ENCODE measurements at places on chromosomes 1 and 21.

DNA sequence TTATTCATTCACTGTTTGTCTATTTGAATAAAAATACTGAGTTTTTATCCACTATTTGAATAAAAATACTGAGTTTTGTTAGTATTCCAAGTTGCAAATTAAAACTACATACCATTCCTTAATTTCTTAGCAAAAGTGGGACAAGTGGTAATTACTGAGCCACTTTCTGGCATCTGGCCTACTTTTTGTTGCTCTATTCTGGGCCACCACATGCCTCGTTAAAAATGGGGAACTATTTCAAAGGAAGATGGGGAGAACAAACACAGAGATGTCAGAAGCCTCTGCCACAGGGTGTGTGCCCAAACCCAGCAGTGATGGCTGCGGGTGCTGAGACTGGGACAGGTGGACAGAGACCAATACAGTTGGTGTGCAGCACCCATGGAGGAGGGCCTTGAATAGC lies 14.6 kb downstream of the PIGP start:
- no peak for DNase-seq

GRCh38 chr21:20377250-20377649 lies 621.0 kb upstream of the NCAM2 start:
- no peak for DNase-seq

DNA sequence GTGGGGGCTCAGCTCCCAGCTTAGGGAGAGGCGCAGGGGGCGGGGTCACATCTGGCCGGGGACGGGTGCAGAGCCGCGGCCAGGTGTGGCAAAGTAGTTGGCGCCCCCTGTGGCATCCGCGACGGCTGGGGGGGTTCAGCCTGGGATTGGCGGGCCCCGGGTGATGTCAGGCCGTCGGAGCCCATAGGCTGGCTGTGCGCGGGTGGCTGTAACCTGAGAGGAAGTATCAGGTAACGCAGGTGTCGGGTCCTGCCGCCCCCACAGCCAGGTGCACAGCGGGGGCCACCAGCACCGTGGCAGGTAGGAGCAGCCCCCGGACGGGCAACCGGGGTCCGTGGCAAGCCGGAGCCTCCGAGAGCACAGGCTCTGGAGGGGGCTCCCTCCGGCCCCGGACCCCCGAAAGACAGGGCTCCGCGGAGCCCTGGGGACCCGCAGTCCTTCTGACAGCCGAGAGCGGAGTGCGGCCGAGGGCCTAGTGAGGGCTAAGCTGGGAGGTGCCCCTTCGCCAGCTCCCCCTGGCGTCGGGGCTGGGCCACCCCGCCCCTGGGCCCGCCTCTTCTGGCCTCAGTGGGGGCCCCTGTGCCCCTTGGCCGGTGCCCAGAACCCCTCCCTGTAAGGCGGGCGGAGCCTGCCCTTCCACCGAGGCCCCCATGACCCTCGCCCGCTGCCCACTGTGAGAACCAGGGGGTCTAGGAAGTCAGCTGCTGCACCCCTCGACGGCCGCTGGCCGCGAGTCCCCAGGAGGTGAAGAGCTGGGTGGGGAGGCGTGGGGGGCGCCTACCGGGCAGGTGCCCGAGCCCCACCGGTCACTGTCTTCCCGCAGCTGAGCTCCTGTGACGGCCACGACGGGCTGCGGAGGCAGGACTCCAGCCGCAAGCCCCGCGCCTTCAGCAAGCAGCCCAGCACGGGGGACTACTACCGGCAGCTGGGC lies 17.9 kb downstream of the TNFRSF25 start:
- DNase-seq, result no peak

DNA sequence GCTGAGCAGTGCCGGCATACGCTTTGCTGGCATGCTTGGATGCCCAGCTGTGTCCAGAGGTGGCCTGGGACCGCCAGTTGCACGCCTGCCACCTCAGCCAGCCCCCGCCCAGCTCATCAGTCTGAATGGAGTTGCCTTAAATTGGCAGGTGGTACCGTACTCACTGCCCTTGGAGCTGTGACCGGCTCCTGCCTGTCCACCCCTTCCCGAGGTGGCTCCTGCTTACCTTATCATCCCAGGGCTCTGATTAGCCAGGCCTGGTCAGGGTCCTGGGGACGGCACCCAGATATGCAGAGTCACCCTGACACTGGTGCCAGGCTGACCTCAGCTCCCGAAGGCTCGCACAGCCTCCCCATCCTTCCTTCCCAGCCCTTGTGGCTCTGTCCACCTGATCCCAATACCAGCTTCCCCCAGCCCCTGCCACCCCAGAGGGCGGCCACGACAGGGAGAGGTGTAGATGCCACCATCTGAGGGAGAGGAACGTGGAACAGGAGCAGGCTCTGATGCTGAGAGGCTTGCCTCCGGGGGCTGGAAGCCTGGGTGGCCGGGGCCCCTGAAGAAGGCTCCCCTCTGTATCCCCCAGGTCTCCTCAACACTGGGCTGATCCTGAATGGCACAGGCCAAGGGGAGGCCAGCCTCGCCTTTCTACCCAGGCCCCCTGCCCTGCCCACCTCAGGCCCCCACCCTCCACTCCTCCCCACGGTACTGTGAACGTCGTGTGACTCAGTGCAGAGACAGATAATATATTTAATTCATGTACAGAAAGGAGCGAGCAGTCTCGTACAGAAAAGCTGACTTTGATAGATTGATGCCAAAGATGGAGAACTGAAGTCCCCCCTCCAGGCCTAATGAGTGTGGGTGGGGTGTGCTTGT lies 27.8 kb downstream of the CDK18 start:
- no peak for DNase-seq

GRCh38 chr1:185338719-185339622 lies 21.9 kb upstream of the IVNS1ABP start:
- DNase-seq, result no peak

DNA sequence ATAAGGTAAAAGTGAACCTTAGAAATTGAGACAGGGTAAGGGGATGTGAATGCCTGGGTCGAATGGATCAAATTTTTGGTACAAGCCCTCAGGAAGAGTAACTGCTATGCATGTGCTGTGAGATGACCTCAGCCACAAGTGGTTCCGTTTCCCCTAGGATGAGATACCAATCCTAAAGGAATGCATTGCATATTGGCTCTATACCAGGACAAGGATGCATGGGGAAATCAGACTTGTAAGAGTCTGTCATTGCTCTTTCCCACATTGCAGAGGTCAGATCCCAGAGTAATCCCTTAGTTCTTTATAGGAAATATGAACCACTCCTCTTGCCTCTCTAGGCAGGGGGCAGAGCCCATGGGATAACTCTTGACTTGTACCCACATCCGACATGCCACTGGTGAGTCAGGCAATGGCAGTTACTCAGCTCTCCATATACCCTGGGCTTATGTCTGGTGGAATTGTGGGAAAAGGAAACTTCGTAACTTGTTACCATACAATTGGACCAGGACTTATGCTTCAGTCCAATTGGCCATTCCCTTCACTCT lies 428.3 kb upstream of the ZRANB2 start:
- DNase-seq, result no peak

DNA sequence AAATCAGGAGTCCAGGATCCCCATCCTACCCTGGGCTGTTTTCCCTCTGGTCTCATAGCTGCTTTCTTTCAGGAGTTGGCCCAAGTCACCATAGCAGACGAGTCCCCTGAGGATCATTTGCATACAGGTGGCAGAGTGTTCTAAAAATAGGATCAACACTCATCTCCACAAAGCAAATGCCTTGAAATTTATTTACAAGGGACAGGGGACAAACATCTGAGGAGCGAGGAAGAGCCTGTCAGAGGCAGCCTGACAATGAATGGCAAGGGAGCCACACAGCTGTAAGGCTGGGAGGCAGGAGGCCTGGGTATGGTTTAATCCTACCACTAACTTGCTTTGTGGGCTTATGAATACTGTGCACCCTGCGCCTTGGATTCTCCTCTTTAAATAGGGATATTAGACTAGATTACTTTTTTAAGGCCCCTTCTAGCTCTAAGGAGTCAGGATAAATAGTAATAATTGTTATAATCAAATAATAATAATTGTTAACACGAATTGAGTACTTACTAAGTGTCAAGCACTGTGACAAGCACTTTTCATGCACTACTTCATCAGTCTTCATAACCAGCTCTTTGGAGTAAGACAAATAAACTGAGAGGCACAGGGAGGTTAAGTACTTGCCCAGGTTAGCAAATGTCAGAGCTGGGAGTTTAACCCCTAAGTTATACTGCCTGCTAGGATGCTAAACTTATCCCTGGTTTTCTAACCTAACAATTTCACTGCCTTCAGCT lies 34.5 kb downstream of the RAB3B start:
- DNase-seq, result no peak

GRCh38 chr1:211947396-211948295 lies 87.7 kb downstream of the INTS7 start:
- no peak for DNase-seq

DNA sequence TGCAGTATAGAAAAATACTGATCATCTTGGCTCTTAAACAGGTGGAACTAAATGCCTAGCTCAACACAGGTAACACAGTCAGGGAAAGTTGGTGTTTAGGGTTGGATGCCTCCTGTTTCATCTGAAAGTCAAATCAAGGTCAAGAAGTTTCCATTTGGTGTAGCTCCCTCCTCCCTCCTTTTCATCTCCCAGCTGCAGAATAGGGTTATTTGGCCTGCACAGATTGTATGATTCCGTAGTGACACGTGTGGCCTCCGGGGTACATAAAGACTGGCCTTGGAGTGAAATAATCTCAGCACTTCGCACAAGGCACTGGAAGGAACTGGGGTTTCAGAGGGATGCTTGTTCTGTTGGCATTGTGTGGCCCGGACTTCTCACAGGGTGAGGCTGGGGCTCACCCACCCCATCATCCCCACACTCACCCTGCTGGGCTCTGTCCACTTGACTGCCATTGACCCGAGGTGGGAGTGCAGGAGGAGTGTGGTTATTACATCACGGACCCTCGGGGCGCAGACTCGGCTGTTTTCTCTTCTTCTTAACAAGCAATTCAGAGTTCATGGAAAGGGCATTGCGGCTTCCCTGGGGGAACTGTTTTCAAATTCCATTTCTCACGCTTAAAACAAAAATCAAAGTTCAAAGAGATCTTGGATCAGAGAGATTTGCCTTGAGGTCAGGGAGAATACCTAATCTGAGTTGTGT lies 18.4 kb downstream of the IGSF5 start:
- peak; percentile 11 for DNase-seq

GRCh38 chr21:35222541-35222941 lies 173.4 kb upstream of the RUNX1 start:
- no peak for DNase-seq

DNA sequence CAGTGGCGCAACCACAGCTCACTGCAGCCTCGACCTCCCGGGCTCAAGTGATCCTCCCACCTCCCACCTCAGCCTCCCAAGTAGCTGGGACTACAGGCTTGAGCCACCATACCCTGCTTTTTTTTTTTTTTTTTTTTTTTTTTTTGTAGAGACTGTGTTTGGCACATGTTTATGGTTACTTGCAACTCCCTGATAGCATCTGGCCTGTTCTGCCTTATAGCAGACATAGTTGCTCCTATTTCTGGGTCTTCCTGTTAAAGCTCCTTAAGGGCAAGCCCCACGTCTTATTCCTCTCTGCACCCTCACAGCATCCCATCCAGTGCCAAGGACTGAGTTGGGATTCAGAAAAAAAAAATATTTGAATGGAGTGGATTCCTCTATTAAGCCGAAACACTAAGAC lies 17.1 kb upstream of the CNR2 start:
- DNase-seq, result no peak

DNA sequence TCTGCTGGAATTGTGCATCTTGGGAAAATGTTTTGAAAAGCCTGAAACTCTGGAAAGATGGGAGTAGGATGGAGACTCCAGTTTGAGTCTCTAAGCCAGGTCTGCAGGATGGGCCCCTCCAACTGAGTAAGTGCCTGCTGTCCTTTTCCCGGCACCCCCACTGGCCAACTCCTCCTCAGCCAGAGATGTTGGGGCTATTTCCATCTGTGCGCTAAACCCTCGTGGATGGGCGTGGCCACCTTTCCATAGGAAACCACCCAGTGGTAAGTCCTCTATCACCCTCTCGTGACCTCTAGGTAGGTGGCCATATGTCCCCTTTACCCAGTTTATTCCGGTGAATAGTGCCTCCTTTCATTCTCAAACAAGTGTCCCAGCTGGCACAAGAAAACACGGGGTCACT lies 250.9 kb downstream of the TOMM20 start:
- no peak for DNase-seq

GRCh38 chr21:41318218-41318617 lies 1.6 kb downstream of the FAM3B start:
- no peak for DNase-seq

GRCh38 chr1:113405573-113405972 lies 15.3 kb downstream of the MAGI3 start:
- DNase-seq, result no peak

- no peak for DNase-seq
Measured at GRCh38 chr1:30383221-30383711, 340.1 kb downstream of the MATN1 start.

DNA sequence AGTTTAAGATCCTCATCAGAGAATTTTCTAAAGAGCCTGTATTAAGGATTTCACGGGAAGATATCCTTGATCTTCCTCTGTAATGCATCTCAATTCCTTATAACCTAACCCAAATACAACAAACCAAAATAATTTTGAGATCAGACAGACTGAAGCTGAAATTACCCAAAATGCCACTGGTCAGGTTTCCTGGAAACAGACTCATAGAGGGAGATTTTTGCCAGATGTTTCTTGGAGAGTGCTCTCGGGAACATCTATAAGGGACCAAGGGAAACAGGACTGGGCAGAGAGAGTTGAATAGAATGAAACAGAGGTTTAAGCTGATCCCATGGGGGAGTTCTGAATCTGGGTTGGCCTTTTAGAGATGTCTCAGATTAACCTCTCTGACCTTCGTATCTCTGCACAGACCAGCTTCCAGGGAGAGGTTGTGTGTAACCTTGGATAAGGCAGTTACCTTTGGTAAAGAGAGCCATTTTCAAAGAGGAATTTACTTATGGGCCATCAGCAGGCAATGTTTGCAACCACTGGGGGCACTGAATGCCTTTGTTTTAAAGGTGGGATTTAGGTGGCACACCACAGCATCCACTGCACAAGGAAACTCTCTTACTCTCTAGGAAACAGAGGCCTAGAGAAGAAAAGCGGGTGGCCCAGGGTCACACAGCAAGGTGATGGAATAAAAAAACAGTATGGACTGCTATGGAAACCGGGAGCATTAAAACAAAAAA lies 130.8 kb upstream of the SGIP1 start:
- no peak for DNase-seq

- DNase-seq, result no peak
Measured at GRCh38 chr21:38494703-38495102, 3.6 kb downstream of the ERG start.

GRCh38 chr1:66599346-66599745 lies 65.4 kb downstream of the SGIP1 start:
- no peak for DNase-seq

DNA sequence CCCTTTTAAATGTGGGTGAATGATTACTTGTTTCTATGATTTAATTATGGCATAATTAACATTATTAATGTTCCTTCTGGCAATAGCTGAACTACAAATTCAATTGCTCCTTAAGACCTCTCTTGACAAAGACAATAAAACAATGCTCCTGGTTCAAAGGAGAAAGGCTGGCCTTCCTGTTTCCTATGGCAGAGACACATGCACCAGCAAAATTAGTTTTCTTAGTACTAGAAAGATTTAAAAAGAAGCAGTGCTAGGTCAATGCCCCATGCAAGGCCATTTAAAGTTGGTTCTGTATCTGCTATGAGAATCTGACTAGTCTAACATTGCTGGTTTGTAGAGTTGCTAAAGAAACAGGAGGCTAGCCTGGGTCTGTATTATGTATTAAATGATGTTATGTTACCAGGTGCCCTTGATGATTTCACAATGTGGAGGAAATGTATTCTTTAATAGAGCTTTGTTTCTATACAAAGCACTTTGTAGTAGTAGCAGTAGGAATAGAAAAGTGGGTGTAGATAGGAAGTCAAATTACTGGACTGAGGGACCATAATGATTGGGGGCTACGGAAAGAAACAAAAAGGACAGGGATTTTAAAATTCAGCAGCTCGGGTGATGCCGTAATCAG lies 38.8 kb upstream of the CD34 start:
- no peak for DNase-seq

GRCh38 chr1:153375511-153375910 lies at the start of gene S100A12:
Gene S100A12 (minus strand): TSS chr1:153375621. CDS start chr1:153374592, 1,029 bp downstream.
- no peak for DNase-seq
